ENCODE measurements at places on chromosomes 13 and 19. TPM values are rescaled to one million over a fixed set of nuclear protein-coding genes. Genes with fewer than 3 reads are reported as not detected.

DAND5 gene
- total RNA-seq = not detected

SLC7A10 gene
- not detected for total RNA-seq

KCTD12 gene
- total RNA-seq = 56.0 TPM

ARRDC5 gene
- 0.36 TPM for total RNA-seq

OVOL3 gene
- total RNA-seq = not detected

ZBTB45 gene
- total RNA-seq = 8.5 TPM

DNA sequence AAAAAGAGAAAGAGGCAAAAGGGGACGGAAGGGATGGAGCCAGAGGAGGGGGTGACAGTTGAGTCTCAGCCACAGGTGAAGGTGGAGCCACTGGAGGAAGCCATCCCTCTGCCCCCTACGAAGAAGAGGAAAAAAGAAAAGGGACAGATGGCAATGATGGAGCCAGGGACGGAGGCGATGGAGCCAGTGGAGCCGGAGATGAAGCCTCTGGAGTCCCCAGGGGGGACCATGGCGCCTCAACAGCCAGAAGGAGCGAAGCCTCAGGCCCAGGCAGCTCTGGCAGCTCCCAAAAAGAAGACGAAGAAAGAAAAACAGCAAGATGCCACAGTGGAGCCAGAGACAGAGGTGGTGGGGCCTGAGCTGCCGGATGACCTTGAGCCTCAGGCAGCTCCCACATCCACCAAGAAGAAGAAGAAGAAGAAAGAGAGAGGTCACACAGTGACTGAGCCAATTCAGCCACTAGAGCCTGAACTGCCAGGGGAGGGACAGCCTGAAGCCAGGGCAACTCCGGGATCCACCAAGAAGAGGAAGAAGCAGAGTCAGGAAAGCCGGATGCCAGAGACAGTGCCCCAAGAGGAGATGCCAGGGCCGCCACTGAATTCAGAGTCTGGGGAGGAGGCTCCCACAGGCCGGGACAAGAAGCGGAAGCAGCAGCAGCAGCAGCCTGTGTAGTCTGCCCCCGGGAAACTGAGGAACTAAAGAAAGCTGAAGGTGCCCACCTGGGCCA, 2.5 kb downstream of the POLR1G start:
- no peaks in the 10 kb centered on the region for H3K27me3 ChIP-seq
- H3K4me3 ChIP-seq = no peak overlapping the region
- no peak overlapping the region for H3K27ac ChIP-seq
- DNase-seq = no peak
- H3K4me1 ChIP-seq = peaks cover 10% of the 10 kb centered on the region

- H3K27ac ChIP-seq = peak overlapping the region; percentile 100
- H3K27me3 ChIP-seq = no peaks in the 10 kb centered on the region
- peaks cover 45% of the 10 kb centered on the region for H3K4me1 ChIP-seq
Observed at GRCh38 chr19:18648973-18649315, 12.1 kb downstream of the KLHL26 start.

DNA sequence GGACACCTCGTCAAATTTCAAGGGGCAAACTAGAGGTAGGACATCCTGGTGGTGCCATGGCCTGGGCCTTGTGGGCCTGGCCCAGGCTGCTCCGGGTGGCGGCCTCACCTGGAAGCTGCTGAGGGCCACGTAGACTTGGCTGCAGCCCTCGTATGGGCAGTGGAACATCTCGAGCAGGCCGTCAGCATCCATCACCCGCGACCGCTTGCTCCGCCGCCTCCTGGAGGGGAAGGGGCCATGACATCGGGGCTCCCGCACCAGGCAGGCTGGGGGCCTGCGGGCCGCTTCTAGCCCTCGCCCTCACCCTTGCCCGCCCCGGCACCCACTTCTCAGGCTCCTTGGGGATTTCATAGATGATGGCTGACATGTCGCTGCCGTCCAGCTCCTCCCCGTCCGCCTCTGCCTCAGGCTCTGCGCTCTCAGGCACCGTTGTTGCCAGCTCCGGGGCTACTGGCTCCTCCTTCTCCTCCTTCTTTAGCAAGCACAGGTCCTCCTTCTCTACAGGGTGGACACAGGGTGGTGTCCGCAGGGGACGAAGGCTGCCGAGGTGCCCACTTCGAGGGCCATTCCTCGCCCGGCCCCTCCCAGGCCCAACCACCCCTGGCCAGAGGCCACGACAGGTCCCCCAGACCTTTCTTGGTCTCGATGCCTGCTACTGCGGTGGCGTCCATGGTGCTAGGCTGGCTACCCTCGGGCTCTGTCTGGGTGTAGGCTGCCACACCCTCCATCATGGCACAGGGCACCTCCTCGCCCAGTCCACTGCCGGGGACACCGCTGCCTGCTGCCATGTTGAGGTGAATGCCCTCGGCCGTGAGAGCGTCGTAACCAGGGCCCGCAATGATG, 6.0 kb upstream of the ELAVL3 start:
- H3K27me3 ChIP-seq = peaks cover 6% of the 10 kb centered on the region
- no peak overlapping the region for H3K27ac ChIP-seq
- no peak overlapping the region for H3K4me3 ChIP-seq
- DNase-seq = peak; percentile 86
- H3K4me1 ChIP-seq = peaks cover 7% of the 10 kb centered on the region

- no peaks in the 10 kb centered on the region for H3K27me3 ChIP-seq
- peak overlapping the region; percentile 95 for H3K27ac ChIP-seq
- peaks cover 35% of the 10 kb centered on the region for H3K4me1 ChIP-seq
- peak overlapping the region; percentile 8 for H3K4me3 ChIP-seq
- H3K36me3 ChIP-seq = no peaks in the 10 kb centered on the region
Observed at GRCh38 chr13:30033681-30034457, 183.5 kb upstream of the UBL3 start.

DNA sequence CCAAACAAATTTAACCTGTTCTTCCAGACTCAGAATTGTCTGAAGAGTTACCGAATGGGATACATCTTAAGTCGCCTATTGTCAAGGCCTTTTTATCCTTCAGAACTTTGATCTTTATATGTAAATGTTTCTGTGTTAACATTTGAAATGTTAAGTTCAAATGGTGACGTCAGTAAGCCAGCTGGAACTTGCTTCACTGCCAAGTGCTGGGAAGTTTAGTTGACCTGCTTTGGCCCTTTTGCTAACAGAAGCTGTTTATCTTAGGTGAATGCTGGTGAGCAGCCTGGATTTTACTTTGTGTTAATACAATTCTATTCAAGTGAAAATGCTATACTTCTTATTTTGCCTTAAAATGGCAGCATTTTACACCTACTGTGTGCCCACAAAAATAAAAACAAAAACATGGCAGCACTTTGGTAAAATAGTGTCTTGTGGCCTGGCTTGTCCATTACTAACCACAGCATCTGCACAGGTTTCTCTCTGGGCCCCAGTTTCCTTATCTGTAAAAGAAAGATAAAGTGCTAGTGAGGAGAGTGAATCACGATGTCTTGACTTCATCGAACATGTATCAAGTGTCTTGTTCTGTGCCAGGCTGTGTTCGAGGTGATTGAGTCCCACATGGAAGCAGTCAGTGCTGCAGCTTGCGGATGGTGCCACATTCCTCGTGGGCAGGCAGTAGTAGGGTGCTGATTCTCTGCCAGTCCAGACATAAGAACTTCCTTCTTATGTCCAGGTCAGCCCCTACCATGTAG, 2.2 kb downstream of the NAXD start:
- H3K4me3 ChIP-seq = no peak overlapping the region
- H3K36me3 ChIP-seq = peaks cover 3% of the 10 kb centered on the region
- H3K27me3 ChIP-seq = no peaks in the 10 kb centered on the region
- DNase-seq = no peak
- peak overlapping the region; percentile 85 for H3K27ac ChIP-seq
- H3K4me1 ChIP-seq = peaks cover 26% of the 10 kb centered on the region

DNA sequence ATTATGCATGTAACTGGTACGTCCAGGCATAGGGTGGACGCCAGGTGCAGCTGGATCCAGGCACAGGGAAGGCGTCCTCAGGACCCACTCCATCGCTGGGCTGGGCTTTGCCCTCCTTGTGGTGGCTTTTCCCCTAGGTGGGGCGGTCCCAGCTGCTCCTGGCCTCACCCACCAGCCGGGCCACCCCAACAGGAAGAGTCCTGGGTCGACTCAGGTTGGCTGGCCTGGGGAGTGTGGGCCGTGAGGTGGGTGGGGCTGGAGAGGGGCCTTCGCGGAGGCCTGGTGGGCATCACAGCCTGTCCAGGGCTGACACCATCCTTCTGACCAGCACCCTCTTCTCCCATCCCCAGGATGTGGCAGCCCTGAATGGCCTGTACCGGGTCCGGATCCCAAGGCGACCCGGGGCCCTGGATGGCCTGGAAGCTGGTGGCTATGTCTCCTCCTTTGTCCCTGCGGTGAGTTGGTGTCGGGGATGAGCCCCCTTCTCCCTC, 3.2 kb upstream of the GARIN5A start:
- no peak overlapping the region for H3K4me3 ChIP-seq
- DNase-seq = no peak
- no peak overlapping the region for H3K27ac ChIP-seq

GRCh38 chr13:24745861-24746617, 17.9 kb upstream of the RNF17 start:
- H3K36me3 ChIP-seq = no peaks in the 10 kb centered on the region
- no peak overlapping the region for H3K4me3 ChIP-seq
- DNase-seq = no peak
- H3K27ac ChIP-seq = no peak overlapping the region
- no peaks in the 10 kb centered on the region for H3K4me1 ChIP-seq

- no peak overlapping the region for H3K27ac ChIP-seq
- H3K4me1 ChIP-seq = no peaks in the 10 kb centered on the region
- no peak overlapping the region for H3K4me3 ChIP-seq
- H3K36me3 ChIP-seq = no peaks in the 10 kb centered on the region
- H3K27me3 ChIP-seq = no peaks in the 10 kb centered on the region
- DNase-seq = no peak
Observed at GRCh38 chr13:21719463-21719862, 48.6 kb downstream of the FGF9 start.

GRCh38 chr13:110640591-110641029, 25.3 kb downstream of the NAXD start:
- no peak overlapping the region for H3K4me3 ChIP-seq
- peaks cover 64% of the 10 kb centered on the region for H3K36me3 ChIP-seq
- no peaks in the 10 kb centered on the region for H3K27me3 ChIP-seq
- DNase-seq = no peak
- H3K27ac ChIP-seq = peak overlapping the region; percentile 6

GRCh38 chr19:4380254-4380727, 20.1 kb downstream of the SH3GL1 start:
- peak; percentile 67 for DNase-seq
- no peak overlapping the region for H3K4me3 ChIP-seq
- no peaks in the 10 kb centered on the region for H3K27me3 ChIP-seq

DNA sequence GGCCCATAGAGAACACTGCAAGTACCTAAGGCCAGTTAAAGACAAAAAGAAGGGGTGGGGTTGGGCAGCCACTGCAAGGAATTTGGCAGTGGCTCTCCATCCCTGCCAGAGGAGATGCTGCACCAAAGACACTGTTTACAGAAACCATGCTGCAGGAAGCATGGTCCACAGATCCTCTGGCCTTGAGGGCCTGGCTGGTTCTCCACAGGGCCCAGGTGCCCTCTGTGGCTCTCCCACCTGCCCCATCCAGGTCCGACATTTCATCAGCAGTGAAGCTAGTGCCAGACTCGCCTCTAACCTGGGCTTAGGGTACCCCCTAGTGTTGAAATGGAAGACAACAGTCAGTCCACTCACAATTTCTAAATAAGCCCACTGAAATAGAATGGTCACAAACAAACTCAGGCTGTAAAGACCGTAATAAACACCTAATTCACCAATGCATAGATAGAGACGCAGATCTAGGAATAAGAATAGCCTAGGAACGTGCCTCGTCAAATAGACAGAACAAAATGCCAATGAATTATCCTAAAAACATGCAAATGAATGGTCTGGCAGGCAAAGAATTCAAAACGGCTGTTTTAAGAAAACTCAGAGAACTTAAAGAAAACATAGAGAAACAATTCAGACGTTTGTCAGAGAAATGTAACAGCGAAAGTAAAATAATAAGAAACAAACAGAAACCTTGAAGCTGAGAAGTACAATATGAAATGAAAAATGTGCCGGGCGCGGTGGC, 23.3 kb downstream of the LYPD4 start:
- H3K36me3 ChIP-seq = no peaks in the 10 kb centered on the region
- no peaks in the 10 kb centered on the region for H3K4me1 ChIP-seq
- peaks cover 5% of the 10 kb centered on the region for H3K27me3 ChIP-seq
- H3K4me3 ChIP-seq = no peak overlapping the region
